ENCODE measurements at places on chromosomes 1 and 21.

GRCh38 chr1:234853906-234854644 is 244.1 kb upstream of the IRF2BP2 start:
- no peak for DNase-seq

DNA sequence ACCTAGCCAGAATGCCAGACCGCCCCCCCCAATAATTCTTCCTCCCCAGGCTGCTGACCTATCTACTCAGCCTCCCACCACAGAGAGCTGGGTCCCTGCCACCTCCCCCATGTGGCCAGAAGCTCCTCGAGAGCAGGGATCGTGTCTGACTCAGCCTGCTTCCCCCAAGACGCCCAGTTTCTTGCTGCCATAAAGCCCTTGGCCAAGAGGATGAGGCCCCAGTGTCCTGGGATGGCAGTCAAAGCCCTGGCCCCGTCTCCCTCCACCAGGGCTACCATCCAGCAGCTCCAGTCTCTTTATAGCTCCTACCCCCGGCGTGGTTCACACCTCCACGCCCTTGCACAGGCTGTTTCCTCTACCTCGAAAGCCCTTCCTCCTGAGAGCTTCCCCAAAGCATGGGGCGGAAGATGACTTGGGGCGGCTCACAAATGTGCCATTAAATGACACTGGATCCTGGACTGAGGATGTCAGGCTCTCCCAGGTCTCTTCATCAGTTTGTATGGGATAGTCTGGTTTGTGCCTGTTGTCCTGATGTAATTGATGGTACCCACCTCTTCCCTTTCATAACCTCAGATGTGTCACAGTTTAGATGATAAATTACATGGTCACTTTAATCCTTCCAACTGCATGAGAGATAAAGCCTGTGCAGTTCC is 13.2 kb downstream of the ADGRB2 start:
- peak; percentile 34 for DNase-seq

DNA sequence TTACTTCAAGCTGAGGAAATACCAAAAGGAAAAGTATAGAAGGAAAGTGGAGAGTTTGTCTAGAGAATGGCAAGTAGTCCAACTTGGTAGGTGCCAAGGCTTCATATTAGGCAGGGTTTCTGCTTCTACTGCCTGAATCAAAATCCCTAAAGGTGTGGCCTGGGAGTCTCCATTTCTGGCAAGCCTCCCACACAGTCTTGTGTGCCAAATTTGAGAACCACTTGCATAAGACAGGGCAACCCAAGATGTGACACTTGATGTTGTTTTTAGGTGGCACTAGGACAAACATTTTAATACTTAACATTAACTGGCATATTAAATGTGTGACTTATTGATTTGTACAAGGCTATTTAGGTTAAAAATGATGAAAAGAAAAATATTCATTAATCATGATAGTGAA is 60.1 kb downstream of the ATG4C start:
- DNase-seq, result no peak

- DNase-seq, result no peak
Measured at GRCh38 chr1:247111700-247112478, 7.7 kb upstream of the ZNF669 start.

GRCh38 chr21:27424601-27425000 is 457.7 kb upstream of the ADAMTS5 start:
- no peak for DNase-seq

GRCh38 chr1:77281491-77282186 is at the start of gene AK5:
Gene AK5 (plus strand): TSS chr1:77282019. CDS start chr1:77282314, 295 bp downstream.
- DNase-seq, result peak; percentile 36
